ENCODE measurements at places on chromosomes 7 and 10. TPM values are rescaled to one million over a fixed set of nuclear protein-coding genes. Genes with fewer than 3 reads are reported as not detected.
A peak's percentile ranks its signal among the peaks of the same experiment; 100 is the strongest.

Gene TLX1
- total RNA-seq: 1.3 TPM

Gene BTBD16
- total RNA-seq: 1.5 TPM

Gene BLNK
- 9.3 TPM for total RNA-seq

Gene BRI3
- 137 TPM for total RNA-seq

Gene METTL27
- total RNA-seq: 0.96 TPM

GRCh38 chr7:129958643-129959470, 6.1 kb upstream of the UBE2H start:
- DNase-seq: no peak

- no peak for DNase-seq
These were observed 36.2 kb downstream of the WBP1L start for GRCh38 chr10:102779680-102780526.

GRCh38 chr7:2785071-2785500, 59.0 kb downstream of the GNA12 start:
- no peak for DNase-seq

- DNase-seq: no peak
These were observed 13.0 kb downstream of the STK32C start for GRCh38 chr10:132294561-132295318.

DNA sequence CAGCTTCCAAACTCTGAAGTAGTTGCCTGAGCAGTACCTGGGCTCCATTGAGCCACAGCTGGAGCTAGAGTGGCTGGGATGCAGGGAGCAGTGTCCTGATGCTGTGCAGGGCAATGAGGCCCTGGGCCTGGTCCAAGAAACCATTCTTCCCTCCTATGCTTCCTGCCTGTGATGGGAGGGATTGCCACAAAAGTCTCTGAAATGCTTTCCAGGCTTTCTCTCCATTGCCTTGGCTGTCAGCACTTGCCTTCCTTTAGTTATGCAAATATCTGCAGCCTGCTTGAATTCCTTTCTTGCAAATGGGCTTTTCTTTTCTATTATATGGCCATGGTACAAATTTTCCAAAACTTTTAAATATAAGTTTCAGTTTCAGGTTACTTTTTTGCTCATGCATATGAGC, 972.2 kb upstream of the MBL2 start:
- DNase-seq: no peak

DNA sequence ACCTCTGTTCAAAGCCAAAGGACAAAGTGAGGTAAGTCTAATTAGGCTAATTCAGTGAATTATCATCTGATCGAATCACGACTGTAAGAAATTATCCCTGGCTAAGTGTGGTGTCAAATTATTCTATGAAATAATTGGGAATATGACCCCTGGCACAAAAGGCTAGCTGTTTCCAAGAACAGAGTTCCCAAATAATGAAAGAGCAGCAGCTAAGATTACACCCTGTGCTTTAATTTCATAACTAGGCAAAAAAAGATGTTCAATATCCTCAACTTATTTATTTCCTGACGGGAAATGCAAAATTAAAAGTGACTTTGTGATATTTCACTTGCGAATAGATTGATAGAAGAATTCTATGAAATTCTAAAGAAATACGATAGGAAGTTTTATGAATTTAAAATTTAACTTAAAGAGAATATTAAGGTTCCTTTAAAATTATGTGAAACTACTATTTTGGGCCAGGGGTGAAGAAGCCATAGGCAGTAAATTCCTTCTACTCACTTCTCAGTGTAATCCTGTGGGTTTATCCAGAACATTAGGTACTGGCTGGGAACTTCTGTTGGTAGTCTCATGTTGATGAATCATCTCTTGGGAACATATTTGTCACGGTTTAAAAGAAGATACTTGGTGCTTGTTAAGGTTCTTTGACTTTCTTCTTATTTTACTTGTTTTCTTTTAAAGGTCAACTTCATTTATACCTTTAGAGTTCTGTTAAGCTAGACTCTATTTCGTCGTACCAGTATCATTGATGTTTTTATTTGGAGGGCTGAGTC, 148.5 kb downstream of the POLR1F start:
- no peak for DNase-seq

DNA sequence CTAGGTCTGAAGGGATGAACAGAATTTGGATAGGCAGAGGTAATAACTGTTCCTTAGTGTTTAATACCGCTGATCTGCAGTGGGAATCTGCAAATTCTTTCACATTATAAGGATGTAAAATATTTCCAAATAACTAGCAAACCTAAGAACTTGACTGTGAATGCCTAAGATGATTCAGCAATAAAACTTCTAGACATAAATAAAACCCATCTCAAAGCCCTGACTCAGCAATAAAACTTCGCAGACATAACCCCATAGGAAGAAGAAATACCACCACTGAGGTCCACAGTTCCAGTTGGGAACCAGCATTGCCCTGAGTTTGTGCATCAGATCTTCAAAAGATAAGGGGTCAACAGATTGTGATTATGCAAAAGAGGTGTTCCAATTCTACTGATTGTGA, 354.2 kb downstream of the GFRA1 start:
- DNase-seq: no peak

- peak; percentile 88 for DNase-seq
These were observed at the start of the genes MRPL43 and TWNK for GRCh38 chr10:100986952-100987684. Gene MRPL43, minus strand, starts transcription at chr10:100987497. Its CDS starts 54 bp downstream, at chr10:100987443. Gene TWNK, plus strand, starts transcription at chr10:100987543. Its CDS starts 668 bp downstream, at chr10:100988211.

- no peak for DNase-seq
These were observed 269.6 kb downstream of the SLC25A13 start for GRCh38 chr7:96052289-96052688.

GRCh38 chr7:105934572-105935185, 28.4 kb upstream of the CDHR3 start:
- DNase-seq: peak; percentile 58

Data from left lobe of liver (tissue), 2 donors.